DND-41 (cell line): ENCODE measurements at places on chromosomes 13 and 19.

GRCh38 chr13:97403893-97404750 is 29.8 kb upstream of the RAP2A start:
- DNase-seq, result no peak

GRCh38 chr13:112060899-112061366 is 6.0 kb upstream of the SOX1 start:
- DNase-seq, result no peak

DNA sequence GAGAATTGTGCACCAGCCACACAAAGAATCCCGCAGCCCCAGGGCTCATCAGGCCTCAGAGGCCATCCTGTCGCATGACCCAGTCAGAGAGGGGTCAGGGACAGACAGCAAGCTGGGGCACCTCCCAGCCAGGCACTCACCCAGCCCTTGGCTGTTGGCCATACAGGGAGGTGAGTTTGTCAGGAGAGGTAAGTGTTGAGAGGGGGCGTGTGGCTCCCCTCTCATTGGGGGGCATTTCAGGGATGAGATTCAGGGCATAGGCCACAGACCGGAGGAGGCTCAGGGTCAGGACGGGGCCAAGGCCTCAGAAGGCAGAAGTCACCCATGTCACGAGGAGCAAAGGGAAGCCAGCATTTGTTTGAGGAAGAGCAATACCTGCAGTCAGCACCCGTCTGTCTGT is 37.1 kb downstream of the MYO9B start:
- no peak for DNase-seq

GRCh38 chr19:42469311-42470235 is 26.8 kb upstream of the CXCL17 start:
- DNase-seq, result no peak

- DNase-seq, result peak; percentile 89
Measured at GRCh38 chr19:16371540-16371986, 46.9 kb downstream of the KLF2 start.

DNA sequence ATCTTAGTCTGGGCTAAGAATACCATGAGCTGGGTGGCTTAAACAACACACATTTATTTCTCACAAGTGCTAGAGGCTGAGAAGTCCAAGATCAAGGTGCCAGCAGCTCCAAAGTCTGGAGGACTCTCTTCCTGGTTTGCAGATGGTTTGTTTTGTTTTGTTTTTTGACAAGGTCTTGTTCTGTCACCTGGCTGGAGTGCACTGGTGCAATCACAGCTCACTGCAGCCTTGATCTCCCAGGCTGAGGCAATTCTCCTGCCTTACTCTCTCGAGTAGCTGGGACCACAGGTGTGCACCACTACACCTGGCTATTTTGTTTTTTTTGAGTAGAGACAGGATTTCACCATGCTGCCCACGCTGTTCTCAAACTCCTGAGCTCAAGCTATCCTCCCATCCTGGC is 15.5 kb downstream of the APLP1 start:
- DNase-seq, result no peak

DNA sequence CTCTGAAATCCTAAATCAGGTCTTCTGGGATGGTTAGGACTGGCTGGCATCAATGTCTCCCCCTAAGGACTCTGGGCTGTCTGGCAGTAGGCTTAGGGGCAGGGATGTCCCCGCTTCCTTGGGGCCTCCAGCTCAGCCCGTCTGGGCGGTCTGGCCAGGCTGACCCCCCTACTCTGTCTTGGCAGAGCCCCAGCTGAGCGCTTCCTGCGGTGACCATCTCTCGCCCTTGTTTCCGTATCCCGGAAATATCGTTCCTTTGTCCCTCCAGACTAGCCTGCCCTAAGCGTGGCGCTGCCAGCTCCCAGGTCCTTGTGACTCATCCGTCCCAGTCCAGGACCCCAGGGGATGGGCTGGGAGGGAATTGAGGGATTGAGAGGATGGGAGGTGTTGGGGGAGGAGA is 11.3 kb downstream of the GTPBP3 start:
- no peak for DNase-seq

GRCh38 chr13:23497191-23497590 is 63.7 kb upstream of the SACS start:
- DNase-seq, result no peak

DNA sequence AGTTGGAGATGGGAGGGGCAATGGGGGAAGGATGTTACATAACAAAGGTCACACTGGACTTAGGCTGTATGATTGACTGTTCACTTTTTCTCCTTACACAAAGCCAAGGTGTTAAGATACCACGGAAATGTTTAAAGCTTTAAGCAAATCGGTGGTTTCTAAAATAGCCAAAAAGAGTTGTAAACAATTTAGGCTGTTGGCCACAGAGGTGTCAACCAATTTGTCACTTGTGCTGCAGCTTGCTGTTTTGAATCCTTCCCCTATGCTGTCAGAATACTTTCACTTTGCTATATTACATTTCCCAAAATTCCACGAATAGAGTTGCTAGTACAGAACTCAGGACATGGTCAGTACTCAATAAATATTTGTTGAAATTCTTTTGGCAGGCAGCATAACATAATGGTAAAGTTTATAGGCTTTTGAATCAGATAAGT is 149.3 kb downstream of the VWA8 start:
- DNase-seq, result no peak

DNA sequence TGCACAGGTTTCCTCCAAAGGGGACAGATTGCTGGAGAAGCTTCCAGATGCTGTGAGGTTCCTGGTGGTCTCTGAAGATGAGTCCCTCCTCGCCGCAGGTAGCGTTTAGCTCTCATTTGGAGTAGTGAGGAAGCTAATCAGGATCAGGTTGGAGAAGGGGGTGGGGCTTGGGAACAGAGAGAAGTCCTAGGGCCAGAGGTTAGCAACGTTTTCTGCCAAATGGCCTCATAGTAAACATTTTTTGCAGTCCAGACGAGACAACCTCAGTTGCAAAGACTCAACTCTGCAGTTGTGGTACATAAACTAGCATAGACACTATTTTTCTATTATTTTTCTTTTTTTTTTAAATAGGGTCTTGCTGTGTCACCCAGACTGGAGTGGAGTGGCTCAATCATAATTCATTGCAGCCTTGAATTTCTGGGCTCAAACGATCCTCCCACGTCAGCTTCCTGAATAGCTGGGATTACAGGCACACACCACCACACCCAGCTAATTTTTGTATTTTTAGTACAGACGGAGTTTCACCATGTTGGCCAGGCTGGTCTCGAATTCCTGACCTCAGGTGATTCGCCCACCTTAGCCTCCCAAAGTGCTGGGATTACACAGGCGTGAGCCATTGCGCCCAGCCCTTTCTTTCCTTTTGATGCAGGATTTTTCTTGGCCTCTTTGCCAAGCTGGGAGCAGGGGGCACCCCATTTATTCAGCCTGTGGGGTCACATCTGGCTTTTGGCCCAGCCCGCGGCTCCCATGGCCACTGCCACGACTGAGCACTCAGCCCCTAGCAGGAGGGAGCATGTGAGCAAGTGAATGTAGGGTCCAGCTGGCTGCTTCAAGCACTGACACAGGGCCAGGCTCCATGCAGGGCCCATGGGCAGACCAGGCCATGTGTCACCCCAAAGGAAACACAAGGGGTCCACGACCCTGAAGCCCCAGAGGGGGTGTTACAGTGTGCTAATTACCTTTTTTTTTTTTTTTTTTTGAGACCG is 34.4 kb upstream of the SIN3B start:
- DNase-seq, result no peak

- DNase-seq, result no peak
Measured at GRCh38 chr13:84609716-84610115, 727.4 kb upstream of the SLITRK1 start.

DNA sequence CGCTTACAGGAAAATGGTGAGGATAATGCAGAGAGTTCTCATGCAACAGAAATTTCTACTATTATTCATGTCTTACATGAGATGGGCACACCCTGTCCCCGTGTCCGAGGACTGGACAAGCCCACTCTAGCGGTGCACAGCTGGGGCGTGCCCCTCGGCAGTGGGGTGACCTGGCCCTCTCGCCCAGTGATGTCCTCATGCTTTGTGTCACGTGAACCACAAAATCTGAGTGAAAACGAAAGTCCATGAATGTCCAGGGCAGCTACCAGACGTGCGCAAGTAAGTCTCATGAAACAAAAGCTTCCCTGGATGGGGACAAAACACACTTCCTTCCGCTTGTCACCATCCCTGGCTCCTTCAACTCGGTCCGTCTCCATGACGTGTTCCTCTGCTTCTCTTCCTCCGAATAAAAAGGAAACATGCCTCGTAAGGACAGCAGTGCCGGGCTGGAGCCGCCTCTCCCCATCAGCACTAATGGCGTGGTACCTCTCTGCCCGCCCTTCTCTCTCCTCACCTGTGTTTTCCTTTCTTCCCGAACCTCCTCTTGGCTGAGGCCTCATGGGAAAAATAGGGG is 45.6 kb downstream of the ANKRD10 start:
- DNase-seq, result no peak

DNA sequence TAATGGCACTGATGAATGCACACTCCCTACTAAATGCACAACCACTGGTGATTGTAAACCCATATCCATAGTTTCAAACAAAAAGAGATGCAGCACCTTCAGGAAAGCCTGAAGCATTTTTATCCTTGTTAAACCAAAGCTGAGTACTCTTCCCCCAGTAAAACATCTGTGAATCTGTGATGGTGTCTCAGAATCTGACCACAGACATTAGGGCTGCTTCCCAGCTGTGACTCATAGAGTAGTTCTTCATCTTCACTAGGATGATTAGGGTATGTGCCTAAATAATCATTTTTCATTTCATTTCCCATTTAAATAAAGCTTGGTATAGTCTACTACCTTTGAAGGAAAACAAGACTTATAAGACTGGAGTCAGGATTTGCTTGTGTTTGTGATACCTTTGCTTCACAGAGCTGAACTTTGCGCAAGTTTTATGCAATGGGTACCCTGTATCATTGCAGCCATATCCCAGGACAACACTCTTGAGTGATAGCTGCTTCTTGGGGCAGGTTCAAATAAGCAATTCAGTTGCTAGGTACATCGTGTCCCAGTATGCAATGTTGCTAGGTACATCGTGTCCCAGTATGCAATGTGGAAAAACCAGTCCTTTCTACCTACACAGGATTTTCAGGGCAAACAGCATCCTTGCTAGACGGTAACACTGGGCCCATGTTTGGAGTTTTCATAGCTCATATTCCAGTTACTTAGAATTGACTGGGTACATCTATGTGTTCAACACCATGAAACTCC is 277.1 kb downstream of the IRS2 start:
- DNase-seq, result no peak

GRCh38 chr13:30479154-30479882 is 13.6 kb upstream of the HMGB1 start:
- DNase-seq, result no peak

DNA sequence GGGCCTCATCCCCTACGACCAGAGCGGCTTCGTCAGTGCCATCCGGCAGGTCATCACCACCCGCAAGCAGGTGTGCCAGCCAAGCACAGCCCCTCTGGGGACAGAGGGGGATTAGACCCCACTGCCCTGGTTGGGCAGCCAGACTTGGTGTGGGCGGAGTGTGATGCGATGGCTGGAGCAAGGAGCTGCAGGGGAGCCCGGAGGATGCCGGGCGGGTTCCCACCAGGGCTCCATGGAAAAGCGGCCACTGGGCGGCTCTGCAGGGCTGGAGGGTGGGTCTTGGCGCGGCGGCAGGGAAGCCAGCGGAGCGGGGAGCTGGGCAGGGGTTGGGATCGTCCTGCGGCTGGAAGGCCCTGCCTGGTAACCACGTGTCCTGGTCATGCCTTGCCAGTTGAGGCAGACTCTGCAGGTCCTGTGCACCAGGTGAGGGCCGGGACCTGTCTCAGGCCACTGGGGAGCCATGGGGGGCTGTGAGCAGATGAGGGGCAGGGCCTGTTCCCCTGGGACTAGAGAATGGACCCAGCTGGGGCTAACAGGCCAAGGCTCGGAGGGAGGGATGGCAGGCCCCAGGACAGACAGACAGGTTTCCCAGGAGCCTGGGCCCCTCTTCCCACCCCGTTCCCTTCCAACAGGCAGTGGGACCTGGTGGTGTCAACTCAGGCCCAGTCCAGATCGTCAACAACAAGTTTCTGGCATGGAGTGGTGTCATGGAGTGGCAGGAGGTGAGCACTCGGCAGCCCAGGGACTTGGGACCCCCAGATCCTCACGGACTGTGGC is 6.3 kb downstream of the PTOV1 start:
- no peak for DNase-seq

DNA sequence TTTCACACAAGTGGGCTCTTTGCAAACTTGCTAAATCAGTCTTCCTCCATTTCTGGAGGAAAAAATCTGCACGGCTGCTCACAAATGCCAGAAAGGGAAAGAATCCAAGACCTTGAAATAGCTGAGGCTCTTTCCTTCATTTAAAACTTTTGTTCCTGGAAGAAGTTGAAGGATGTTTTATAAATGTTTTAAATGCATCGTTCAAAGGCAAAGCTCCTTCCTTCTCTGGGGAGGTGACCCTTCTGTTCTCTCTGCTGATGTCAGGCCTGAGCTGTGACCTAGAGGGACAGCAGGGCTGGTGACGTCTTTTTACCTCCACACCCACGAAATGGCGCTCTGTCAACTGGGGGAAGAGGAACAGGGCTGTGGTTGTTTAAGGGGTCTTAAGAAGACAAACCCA is 376.4 kb upstream of the ZNF507 start:
- DNase-seq, result no peak

DNA sequence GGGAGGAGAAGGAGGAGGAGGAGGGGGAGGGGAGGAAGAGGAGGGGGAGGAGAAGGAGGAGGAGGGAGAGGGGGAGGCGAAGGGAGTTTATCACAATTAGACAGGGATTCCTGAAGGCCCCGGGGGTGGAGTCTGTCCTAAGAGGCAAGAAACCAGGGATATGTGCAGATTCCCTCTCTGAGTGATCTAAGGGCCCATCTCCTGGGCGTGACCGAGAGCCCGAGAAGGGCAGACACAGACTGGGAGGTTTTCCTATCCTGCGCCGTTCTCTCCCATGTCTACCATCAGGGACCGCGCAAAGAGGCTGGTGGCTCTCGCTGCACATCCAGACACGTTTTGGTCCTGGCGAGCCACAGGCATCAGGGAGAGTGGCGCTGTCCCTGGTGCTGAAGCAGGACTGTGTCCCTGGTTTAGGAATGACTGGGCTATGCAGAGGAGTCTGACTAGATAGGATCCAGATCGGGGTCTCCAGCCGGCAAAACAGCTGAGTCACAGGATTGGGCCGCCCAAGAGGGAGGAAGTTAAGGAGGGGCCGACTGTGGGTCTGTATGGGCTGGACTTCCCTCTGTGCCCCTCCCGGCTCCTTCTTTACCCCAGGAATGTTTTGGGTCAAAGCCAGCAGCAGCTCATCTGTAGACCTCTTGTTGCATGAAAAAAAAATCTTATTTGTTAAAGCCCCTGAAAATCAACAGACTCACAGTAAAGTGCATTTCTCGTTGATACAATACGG is 17.9 kb upstream of the ZNF175 start:
- peak; percentile 66 for DNase-seq

DNA sequence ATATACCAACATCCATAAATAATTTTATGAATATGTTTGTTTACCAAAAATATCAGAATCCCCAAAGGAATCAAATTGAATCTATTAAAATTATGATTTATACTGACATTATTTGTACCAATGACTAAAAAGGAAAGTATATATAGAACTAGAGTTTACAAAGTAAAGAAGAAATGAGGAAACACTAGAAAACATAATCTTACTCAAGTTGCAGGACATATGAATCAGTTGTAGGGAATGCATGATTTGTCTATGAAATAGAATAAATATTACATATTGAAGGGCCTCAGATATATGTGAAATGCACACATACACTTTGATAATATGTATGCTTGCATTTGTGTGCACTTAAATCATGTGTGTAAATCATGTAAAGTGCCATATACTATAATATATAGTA is 1466.4 kb downstream of the EFNB2 start:
- no peak for DNase-seq
